ENCODE measurements at places on chromosomes 2 and 18. TPM values are rescaled to one million over a fixed set of nuclear protein-coding genes. Genes with fewer than 3 reads are reported as not detected.

- no peak for DNase-seq
These were observed 88.8 kb downstream of the FHOD3 start for GRCh38 chr18:36386150-36386920.

- no peak for DNase-seq
These were observed 84.8 kb upstream of the ASB18 start for GRCh38 chr2:236348976-236349375.

DNA sequence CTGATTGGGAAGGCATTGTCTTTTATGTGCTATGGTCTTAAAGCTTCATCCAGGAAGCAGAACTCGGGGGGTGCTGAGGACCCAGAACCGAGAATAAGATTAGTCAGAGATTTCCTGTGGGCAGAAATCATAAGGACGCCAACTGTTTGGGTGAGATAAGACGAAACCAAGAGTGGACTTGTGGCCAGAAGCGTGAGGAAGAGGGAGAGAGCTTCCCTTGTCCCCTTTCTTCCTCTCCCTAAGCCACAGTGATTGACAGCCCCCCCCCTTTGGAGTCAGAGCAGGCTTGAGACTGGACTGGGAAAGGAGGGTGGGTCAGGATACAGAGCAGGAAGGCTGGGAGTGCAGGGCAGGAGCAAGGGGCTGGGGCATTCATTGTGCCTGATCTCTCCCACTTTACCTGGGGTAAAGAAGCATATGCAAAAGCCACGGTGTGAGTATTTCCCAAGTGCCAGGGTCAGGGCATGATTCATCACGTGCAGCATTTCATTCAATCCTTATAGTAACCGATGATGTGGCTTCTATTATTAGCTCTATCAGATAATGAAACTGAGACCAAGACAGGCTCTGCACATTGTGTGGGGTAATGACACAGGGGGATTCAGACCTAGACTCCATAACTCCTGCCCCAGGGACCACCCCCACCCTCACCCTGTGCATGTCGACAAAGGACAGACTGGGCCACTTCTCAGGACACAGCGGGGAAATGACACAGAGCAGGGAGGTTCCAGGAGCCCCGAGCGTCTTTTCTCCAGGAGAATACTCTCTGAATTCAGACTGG, 3.0 kb upstream of the IL1RN start:
- no peak for DNase-seq

GRCh38 chr18:3115447-3116030, 102.6 kb upstream of the LPIN2 start:
- DNase-seq: no peak

DNA sequence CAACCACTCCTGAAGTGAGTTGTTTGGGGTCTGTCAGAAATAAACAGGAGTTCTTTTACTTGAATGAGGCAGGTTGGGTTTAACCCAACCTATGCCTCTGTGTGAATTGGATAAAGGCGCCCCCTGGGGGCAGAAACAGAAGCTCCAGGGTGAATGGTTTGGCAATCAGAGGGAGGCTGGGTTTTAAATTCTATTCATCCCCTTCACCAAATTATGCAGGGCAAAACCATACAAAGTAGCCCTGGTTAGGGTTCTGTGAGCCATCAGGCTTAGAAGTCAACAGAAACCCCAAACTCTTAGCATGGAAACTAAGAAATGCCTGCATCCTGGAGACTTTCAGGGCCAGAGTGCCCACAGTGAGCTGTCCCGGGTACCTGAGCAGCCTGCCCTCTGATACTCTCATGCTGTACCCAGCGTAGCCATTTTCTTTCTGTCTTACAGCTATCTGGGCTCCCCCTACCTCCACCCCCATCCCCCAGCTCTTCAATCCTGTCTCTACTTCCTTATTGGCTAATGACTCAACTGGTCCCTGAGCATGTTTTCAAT, 241.5 kb downstream of the ICOS start:
- peak; percentile 66 for DNase-seq

GRCh38 chr18:30245766-30246455, 796.6 kb downstream of the DSC3 start:
- DNase-seq: no peak

- DNase-seq: no peak
These were observed 151.1 kb downstream of the GLI2 start for GRCh38 chr2:120886534-120887319.

DNA sequence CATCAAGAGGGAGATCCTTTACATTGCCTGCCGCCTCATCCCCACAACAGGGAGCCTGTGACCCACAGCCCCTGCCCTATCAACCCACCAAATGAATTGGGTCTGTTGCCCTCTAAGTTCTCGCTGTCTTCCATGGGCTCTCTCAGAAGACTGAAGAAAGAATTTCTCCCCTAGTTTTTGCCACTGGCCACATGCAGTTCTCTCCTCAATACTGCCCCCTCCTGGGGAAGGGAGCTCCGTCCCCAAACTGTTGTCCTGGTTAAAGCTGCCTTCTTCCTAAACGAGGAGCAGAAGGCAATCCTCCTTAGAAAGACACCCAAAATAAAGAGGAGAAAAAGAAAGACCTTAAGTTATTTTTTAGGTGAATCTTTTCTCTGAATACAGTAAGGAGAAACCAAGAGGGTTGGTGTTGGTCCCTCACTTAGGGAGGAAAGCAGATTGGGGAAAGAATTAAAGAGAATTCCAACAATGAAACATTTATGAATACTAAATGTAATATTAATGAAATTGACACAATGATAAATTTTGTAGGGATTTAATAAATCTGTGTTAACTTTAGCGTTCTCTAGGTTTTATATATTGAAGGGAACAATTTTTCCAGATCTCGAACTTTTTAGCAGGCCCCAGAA, 31.1 kb upstream of the SATB2 start:
- DNase-seq: peak; percentile 75

GRCh38 chr2:223896833-223897311, 48.3 kb downstream of the WDFY1 start:
- no peak for DNase-seq

DNA sequence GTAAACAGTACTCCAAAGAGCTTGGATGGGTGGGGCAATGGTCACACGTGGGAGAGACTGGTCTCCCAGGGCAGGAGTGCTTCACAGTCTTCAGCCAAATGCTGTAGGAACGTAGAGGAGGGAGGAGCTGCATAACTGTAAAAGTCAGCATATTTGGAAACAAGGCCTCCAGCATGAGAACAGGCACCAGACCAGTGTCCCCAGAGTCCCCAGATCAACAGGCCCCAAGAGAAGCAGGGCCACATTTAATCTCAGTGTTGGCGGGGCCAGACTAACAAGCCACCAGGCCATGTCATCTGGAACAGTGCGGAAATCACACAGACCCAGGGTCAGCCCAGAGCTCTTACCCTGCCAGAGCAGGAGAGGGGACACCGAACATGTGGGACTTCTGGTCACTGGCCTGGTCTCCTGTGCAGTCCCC, 63.2 kb downstream of the ADCY3 start:
- no peak for DNase-seq

- DNase-seq: no peak
These were observed 115.2 kb downstream of the TTC32 start for GRCh38 chr2:19786408-19787058.

GRCh38 chr2:1477196-1478040, 64.2 kb downstream of the TPO start:
- no peak for DNase-seq

- peak; percentile 51 for DNase-seq
These were observed 469.4 kb upstream of the SMIM21 start for GRCh38 chr18:75896865-75897264.

- DNase-seq: no peak
These were observed 362.0 kb downstream of the CLIP4 start for GRCh38 chr2:29477186-29477585.

DNA sequence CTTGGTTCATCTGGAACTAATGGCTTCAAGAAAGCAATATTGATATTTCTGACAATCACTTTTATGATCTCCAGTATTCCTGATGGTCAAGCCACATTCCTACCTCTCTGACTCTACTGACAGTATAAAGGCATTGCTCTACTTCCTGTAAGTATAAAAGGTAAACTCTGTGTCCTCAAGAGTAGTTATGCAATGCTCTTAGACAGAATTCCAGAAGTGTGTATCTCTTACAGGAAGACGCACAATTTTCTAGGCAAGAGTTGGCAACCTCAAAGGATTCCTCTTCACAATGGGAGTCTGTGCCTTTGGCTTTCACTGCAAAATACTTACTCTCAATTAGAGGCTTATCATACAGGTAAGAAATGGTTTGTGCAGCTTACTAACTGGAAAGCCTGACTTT, 100.1 kb downstream of the THADA start:
- no peak for DNase-seq

- DNase-seq: no peak
These were observed 278.9 kb downstream of the PRKCE start for GRCh38 chr2:45930396-45930792.

- DNase-seq: no peak
These were observed 105.7 kb downstream of the UPP2 start for GRCh38 chr2:158207354-158207753.

- no peak for DNase-seq
These were observed 2.5 kb downstream of the STAT4 start for GRCh38 chr2:191148281-191148680.

GRCh38 chr18:73292156-73292555, 424.4 kb upstream of the NETO1 start:
- DNase-seq: no peak

DNA sequence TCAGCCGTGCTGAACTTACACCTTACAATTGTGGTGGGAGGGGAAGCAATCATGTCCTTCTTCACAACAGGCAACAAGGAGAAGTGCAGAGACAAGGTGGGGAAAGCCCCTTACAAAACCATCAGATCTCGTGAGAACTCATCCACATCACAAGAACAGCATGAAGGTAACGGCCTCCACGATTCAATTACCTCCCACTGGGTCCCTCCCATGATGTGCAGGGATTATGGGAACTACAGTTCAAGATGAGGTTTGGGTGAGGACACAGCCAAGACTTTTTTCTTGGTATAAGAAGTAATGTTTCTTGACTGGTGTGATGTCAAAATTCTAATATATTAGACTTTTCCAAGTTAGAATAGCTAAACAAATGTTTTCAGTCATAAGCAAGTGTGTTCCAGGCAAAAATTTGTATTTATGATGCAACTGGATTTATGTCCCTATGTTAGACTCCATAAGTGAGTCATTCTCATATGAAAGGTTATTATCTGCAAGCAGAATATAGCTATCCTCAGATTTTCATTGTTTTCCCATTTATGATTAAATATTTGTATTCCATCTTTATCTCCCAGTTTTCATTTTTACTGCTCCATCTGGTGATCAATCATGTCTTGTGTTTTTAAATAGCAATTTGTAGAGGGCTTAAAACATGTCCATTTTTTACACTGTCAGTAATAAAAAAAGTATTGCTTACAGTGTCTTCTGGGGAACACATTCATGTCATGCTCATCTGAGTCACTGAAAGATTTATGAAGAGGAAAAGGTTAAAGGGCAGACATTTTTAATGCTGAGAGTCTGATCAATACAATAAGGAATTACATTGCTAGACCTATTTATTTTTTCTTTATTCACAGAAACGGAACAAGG, 995.2 kb upstream of the CDH2 start:
- DNase-seq: no peak

- no peak for DNase-seq
These were observed 4.5 kb upstream of the CRYBA2 start for GRCh38 chr2:218997731-218998130.

GRCh38 chr18:57057890-57058289, 89.0 kb upstream of the BOD1L2 start:
- DNase-seq: no peak

DNA sequence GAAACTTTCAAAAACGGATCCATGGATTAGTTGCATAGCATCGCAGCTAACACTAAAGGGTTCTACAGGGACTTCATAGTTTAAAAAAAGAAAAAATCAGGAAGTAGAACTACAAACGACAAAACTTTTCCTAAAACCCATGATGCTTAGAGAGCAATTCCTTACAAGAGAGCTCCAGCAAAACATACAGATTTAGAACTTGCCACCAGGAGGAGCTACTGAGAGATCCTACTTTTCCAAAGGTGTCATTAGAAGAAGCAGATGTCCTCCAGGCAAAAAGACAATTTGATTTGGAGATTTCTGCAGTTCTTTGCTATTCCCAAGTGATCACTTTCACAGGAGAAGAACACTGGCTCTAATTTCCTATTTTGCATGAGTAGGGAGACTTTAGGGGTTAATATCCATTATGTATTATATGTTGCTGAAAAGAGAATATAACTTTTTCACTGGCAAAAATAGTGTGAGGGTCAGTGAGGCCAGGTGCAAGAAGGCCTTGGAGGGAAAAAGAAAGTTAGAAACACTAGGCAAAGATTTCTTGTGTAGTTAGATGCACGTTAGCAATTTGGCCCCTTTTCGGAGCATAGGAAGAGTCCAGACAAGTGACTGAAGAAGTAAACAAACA, 436.2 kb downstream of the SUCLG1 start:
- peak; percentile 77 for DNase-seq

- DNase-seq: no peak
These were observed 41.7 kb downstream of the HPCAL1 start for GRCh38 chr2:10344105-10345066.

DNA sequence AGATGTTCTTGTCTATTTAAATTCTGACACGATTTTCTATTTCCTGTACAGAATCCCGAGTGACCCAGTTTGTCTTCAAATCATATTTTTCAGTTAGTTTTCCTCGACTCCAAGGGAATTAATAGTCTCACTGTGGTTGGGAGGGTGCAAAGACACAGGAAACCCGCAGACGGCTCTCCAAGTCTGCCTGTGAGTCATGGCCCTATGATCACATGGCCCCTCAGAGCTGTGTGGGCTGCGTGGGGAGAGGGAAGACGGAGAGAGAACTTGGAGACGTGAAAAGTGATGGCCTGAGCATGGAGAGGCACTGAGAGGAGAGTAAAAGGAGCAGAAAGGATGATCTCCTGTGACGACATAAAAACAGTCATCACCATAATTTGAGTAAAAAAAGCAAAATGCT, 989.9 kb downstream of the DCDC2C start:
- DNase-seq: no peak

GRCh38 chr2:226678422-226678821, 121.2 kb downstream of the IRS1 start:
- DNase-seq: no peak

PLEKHH2 gene
- total RNA-seq: 11.2 TPM

FSIP2 gene
- 12.7 TPM for total RNA-seq

TNFAIP6 gene
- total RNA-seq: not detected

SETBP1 gene
- total RNA-seq: 12.0 TPM

CEBPZOS gene
- total RNA-seq: 13.6 TPM

SKA1 gene
- total RNA-seq: 57.2 TPM

UNC80 gene
- total RNA-seq: 0.93 TPM

MBD1 gene
- total RNA-seq: 32.7 TPM

NEU2 gene
- total RNA-seq: not detected

SP5 gene
- total RNA-seq: 8.5 TPM

LGALSL gene
- 31.1 TPM for total RNA-seq

LYPD1 gene
- total RNA-seq: 5.3 TPM

TRPM8 gene
- 4.9 TPM for total RNA-seq

PID1 gene
- 0.90 TPM for total RNA-seq

PLB1 gene
- total RNA-seq: 0.12 TPM
